ENCODE measurements at places on chromosomes 12 and 14.

- peak; percentile 53 for DNase-seq
Measured at GRCh38 chr12:127145929-127146789, 1120.8 kb upstream of the TMEM132C start.

DNA sequence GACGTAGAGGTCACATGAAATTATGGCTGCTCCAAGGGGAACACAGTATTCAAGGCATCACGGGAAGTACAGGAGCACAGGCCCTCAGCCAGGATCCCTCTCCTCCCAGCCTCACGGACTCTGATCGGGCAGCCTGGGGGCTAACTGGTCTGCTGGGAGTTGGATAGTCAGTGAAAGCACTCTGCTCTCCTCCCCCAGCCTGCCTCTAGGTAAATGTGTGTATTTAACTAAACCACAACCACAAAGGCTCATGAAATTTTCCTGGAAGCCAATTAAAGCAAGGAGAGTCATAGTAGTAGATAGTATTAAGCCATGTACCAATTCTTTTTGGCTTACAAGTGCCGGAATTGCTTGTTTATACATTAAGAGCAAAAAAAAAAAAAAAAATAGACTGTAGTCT, 254.3 kb downstream of the MSRB3 start:
- no peak for DNase-seq

DNA sequence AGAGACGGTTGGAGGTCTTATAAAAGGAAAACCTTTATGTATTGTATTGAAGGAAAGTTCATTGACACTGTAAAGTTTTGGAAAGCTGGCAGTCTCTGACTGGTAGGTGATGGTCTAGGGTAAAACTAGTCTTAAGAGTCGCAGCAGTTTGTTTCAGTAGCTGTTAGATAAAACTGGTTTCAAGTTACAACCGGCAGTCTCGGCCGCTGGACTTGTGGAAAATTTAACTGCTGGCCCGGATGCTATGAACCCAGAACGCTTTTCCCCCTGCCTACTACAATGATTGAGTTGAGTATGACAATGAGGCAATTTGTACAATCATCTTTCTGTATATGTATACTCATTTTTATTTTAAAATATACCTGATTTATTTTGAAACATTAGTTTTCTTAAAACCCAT, 1426.9 kb downstream of the AACS start:
- no peak for DNase-seq

DNA sequence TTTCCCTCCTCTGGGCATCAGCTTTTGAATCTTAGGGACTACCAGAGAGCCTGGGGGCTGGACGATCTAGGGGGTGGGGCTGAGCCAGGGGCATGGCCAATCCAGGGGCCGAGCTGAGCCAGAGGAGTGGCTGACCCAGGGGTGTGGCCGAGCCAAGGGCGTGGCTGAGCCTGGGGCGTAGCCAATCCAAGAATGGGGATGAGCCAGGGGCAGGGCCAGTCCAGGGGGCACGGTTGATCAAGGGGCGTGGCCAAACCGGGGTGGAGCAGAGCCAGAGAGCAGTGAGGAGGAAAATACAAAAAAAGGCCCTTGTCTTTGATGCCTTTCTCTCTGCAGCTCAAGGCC, 219.3 kb upstream of the NOS1 start:
- DNase-seq: no peak

DNA sequence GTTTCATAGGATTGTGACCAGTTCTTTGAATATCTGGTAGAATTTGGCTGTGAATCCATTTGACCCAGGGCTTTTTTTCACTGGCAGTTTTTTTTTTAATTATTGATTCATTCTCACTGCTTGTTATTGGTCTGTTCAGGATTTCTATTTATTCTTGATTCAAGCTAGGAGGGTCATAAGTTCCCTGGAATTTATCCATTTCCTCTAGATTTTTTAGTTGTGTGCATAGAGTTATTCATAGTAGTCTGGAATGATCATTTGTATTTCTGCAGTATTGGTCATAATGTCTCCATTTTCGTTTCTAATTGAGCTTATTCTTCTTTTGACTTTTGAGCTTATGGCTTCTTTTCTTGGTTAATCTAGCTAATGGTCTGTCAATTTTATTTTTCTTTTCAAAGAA, 291.6 kb downstream of the AKAP6 start:
- no peak for DNase-seq

- no peak for DNase-seq
Measured at GRCh38 chr12:84727961-84728360, 184.6 kb downstream of the SLC6A15 start.

GRCh38 chr14:64501411-64502171, 2.0 kb downstream of the ZBTB25 start:
- DNase-seq: no peak

DNA sequence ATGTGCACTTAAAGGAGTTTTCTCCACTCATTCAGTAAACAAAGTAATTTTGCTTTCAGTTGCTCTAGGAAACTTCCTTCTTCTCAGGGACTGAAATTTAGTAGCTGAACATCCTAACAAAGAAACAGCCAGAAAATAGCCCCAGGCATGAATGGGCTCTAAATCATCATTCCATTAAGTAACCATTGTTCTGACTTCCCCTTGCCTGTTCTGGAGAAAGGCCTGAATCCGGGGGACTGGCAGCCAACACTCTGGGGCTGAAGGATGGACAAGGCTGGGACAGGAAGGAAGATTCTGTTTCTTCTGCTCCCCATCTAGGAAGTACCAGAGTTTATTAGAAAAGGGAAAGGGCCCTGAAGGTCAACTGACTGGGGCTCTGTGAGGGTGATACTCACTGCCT, 104.5 kb downstream of the ESRRB start:
- DNase-seq: no peak

DNA sequence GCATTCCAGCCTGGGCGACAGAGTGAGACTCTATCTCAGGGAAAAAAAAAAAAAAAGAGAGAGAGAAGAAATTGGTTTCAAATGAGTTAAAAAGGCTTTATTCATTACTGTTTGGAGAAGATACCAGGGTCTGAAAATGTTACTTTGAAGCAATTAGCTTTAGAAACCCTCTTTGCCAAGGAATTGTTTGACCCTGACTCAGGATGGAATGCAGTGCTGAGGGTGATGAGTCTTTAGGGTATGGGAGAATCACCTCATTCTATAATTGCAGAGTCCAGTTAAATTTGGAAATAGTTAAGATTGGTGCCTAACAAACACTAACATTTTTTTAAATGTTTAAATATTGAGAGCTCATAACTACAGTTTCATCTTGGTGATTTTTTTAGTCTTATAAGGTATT, 13.3 kb downstream of the RAP1B start:
- no peak for DNase-seq

DNA sequence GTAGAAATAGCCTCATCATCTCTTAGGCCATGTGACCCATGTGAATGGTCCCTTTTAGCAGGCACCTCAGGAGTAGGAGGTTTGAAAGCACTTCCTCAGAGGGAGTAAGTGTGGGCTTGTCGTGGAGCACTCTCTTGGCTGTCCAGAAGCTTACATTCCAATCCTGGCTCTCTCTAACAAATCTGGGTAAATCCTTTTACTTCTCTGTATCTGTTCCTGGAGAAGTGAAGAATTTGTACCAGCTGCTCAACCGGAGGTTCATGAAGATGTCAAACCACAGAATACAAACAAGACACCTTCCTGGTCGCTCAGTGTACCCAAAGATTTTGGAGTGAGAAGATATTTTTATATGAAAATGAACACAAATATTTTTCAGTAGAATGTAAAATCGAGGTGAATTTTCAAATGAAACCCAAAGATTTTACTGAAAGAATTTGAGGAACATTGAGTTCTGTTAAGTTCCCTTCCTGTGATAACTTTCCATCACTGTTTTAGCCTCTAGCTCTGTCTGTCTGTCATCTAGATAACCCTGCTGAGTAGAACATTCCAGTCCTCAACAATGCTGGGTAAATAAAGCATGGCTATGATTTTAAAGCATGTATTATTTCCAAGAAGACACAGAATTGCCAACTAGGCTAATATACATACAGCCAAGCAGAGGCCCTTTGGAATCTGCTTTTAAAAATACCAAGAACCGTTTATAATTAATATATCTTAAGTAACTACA, 263.9 kb upstream of the RGS6 start:
- DNase-seq: no peak

DNA sequence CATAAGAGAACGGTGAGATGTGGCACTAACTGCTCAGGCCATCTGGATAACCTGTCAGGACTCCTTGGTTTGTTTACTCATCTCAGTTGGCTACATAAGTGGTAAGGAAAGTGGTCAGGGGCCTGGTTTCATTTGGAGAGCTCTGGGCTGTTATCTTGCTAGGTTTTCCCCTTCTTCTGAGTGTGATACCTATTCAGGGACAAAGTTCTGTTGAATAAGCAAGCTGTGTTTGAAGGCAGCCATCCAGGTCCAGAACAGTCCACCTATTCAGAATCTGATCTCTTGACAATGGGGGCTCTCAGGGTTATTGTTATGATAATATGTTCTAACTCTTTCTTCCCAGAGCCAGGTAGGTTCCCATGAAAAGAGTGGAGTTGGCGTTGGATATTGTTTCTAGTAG, 194.9 kb downstream of the PAH start:
- no peak for DNase-seq

DNA sequence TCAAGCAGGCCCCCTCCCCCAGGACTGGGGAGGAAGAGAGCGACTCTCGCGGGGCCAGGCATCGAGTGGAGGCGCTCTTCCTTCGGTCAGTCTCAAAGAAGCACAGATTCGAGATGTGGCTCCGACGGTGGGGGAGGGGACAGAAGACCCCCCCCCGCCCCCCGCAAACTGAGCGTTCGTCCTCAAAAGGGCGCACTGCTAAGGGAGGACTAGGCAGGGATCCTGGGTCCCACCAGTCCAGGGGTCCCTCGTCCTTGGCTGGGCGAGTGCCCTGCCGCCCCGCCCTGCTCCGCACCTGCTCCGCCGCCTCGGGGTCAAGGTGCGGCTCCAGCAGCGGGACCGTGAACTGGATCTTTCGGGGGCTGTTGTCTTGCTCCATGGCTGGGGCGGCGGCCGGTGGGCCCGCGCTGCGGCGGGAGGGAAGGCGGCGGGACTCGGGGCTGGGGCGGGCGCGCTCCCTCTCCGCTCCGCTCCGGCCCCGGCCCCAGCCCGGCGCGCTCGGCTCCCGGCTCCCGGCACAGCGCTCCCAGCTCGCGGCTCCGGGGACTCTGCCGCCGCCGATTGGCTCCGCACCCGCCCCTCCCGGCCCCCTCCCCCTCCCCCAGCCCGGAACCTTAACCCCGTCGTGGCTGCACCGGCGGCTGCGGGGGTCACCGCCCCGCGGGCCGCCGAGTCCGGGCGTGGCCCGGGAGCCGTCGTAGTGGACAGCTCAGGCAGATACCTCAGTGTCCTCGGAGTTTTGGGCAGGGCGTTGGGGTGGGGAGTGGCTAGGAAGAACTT, at the start of gene PPP1R1A:
PPP1R1A (minus strand) TSS at position 550 of the 780 bp plus-strand sequence; CDS start at position 379, 171 bp downstream.
- DNase-seq: no peak

DNA sequence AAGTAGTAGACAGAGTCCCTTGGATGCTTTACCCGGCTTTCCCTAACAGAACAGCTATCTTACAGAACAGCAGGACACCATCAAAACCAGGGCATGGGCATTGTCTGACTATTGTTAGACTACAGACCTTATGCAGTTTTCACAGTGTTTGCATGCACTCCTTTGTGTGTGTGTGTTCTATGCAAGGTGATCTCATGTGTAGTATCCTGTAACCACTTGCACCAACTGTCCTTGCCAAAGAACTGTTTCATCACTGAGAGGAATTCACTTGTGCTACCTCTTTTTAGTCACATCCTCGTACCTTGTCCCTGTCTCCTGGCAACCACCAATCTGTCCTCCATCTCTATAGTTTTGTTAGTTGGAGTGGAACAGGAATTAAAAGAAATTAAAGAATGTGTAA, 183.6 kb upstream of the PZP start:
- DNase-seq: no peak

DNA sequence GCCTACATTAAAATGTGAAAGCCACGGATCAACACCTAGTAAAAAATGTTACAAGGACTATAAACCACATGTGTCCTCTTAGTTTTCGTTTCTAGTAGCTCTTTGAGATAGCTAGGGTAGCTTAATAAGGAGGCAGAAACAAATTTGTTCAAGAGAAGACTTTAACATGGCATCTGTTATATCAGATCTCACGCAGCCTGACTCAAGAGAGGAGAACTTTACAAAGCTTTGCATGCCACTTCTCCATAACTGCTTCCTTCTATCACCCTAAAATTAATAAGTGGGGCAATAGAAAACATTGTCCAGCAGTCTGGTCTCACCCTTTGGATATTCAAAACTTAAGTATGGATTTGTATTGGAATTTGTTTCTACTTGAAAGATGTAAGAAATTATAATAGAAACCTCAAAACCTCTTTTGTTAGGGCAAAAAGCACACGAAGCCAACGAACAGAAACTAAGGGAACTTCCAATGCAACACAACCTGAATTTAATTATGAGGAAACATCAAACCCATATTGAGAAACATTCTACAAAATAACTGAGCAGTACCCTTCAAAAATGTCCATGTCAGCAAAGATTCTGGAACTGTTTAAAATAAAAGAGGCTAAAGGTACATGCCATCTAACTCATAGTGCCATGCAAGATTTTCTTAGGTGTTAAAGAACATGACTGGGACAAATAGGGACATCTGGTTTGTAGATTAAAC, 194.8 kb downstream of the LRIG3 start:
- no peak for DNase-seq

GRCh38 chr12:34379142-34379541, 356.8 kb downstream of the ALG10 start:
- no peak for DNase-seq

DNA sequence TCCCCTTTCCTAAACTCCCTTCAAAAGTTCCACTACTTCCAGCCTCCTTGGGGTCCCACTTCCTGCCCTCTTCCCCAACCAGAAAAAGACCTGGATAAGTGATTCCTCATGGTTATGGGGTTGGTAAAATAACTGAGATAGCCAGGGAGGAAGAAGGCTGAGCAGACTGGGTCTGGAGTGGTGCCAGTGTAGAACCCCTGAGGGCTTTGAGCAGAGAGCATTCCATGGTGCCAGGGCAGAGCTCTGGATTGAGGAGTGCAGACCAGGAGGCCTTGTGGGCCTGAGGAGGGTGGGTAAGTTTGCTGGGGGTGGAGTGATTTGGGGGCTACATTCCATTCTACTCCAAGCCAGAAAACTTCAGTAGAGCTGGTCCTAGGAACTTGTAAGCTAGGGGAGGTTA, 9.5 kb upstream of the CISTR start:
- DNase-seq: no peak

DNA sequence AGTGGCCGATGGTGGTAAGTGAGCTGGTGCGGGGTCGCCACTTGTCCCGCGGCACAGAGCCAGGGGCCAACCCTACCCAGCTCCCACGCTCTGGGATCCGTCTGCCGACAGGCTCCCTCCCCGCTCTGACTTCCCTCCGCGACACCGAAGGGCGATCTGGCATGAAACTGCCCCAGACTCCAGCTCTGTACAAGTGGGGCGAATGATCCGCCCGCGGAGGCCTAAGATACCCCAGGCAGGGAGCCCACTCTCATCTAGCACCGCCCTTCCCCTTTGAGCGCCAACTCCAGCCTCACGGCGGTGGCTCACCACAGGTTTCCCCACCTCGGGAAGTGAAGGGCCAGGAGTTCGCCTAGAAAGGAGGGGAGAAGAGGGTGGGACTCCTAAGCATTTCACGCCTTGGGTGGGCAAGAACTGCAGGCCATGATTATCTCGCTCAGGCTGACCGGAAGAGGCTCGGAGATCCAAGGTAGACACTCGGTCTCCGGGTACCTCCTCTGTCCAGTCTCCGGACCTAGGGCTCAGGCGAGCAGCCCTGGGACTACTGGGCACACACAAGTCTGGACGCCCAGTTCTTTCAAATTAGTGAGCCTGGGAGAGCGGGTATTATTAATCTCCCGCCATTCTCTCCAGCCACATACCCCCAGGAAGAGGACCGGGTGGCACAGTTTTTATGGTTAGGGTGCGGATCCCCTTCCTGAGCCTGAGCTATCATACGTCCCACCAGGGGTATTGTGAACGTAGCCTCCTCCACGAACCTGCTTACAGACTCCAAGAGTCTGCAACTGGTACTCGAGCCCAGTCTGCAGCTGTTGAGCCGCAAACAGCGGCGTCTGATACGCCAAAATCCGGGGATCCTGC, 849 bp downstream of the WNT1 start:
- no peak for DNase-seq
